ENCODE measurements at places on chromosomes 1 and 21.

DNA sequence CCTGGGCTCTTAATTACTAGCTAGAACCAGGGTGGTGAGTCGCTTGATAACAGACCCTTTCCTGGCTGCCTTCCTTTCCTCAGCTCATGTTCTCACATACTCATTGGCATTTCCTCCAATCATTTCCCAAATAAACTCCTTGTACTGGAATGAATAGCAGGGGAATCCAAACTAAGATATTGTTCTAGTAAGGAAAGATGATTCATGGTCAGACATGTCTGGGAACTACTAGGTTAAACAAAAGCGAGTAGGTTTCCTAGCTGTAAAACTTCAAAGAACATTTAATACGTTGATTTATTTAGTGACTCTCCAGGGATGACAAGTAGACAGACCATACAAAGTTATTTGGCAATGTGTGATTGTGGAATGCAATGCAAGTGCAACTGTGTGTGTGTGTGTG, 121.2 kb upstream of the KCNJ6 start:
- DNase-seq, result no peak

DNA sequence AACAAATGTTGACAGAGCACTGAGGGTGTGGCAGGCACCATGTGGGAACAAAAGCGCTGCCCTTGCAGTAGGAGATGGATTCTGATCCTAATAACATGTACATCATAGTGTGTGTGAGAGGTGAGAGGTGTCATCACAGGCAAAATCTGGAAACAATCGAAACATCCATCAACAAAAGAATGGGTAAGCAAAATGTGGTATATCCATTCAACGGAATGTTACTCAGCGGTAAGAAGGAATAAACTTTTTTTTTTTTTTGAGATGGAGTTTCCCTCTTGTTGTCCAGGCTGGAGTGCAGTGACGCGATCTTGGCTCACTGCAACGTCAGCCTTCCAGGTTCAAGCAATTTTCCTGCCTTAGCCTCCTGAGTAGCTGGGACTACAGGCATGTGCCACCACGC, 112.3 kb downstream of the ACTL8 start:
- no peak for DNase-seq

DNA sequence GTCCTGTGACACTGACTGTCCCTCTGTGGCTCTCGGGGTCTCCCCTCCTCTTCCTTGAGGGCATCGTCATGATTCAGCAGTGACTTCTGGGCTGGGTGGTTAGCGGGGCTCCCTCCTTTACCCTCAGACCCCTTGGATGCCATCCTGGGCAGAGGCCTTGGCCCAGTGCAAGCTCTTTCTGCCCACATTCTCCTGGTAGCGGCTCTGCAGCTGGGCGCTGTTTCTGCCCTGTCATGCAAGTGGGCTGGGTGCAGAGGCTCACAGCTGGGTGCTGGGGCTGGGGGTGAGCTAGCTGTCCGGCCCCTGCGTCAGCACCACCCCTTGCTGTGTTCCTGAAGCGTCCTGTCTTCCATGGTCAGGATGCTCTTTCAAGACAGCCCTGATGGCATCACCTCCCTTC, 158.5 kb downstream of the PCBP3 start:
- DNase-seq, result no peak

- no peak for DNase-seq
These were observed 65.2 kb upstream of the GJA8 start for GRCh38 chr1:147837129-147837963.

DNA sequence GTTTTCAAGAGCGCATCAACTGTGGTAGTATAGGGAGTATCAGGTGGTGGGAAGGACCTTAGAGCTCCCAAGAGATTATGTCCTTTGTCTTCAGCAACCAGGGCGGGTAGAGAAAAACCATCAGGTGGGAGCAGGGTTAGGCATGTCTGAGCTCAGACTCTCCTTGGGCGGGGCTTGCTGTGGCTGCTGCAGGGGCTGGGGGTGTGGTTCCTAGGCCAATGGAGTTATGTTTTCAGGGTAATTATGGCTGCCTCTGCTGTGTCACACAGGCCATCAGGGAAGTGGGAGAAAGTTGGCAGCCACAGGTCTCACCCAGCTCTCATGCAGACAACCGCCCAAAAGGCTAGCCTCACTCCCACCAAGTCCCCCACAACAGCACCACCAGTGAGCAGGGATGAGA, 74.9 kb downstream of the FCRL5 start:
- no peak for DNase-seq

DNA sequence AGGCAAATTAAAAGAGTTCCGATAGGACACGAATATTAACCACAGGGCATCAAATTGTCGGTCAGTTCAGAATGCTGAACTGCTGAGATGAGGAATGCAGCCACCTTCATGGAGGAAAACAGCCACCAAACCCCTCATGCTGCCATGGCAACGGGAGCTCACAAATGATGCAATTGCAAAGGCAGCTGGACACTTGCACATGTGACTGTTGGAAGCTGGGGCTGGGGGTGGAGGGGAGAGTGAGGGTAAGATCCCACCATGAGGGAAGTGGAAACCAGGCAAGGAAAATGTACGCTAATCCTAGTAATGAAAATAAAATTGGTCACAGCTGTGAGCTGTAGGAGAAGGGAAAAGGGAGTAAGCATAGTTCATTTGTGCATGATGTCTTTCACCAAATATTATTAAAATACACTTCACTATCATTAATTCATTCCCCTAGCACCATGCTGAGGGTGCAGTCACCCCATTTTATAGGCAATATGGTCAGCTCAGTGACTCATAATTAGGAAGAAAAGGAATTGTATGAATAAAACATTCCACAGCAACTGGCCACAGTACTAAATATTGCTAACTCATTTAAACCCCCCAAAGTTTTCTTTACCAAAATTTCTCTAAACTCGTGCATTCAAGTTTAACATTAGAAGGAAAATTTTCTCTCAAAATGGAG, 15.3 kb downstream of the BECN2 start:
- no peak for DNase-seq

GRCh38 chr1:16172964-16173446, 17.1 kb upstream of the EPHA2 start:
- no peak for DNase-seq
